RWPE1 (cell line): ENCODE measurements at places on chromosomes 7 and 10.

DNA sequence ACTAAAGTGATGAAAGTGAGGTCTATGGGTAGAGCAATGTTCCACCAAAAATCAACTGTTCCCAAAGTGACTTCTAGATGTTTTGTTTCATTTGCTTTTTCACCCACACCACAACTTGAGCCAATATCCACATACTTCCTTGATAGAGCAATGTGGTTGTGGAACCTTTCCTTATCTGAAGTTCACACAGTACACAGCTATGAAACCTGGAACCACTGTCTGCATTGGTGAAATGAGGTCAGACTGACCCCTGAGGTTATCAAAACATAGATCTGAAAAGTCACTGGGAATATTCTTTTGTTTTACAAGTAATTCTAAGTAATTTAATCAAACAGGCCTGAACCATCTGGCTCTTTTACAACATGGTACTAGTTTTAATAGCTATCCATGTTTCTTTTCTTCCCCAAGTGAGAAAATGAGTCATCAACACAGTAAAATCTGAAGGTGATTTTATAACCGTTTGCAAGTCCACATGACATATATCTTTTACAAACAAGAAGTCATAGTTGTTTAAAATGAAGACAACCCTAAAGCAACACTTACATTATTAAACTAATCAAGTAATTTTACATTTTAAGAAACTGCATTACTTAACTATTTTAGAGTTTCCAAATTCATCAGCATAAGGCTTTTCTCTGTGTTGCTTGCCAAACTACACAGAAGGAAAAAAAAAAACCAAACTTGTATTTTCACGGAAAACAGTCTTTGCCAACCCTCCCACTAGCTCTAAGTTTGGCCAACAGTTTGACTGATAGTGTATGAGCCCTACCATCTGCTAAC lies 80.3 kb downstream of the LRRC17 start:
- DNase-seq = peak; percentile 19

GRCh38 chr10:133132473-133133291 lies 27.3 kb upstream of the KNDC1 start:
- DNase-seq = no peak

DNA sequence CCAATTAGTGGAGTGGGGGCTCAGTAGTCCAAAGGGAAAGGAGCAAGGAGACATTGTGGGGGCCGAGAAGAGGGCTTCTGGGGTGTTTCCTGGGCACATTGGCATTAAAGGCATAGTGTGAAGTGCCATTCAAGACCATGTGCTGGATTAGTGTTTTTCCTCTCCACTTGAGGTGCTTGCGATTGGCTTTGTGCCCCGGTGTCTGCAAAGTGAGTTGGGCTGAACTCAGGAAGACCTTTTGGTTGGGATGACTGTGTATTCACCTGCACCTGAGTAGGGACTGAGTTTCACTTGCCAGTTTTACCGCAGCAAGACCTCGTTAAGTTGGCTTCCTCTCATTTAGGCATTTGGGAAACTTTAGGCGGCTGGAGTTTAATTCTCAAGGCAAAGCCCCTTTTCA lies 73.0 kb downstream of the TCF7L2 start:
- no peak for DNase-seq

- no peak for DNase-seq
Observed at GRCh38 chr7:154424350-154424749, 372.2 kb downstream of the DPP6 start.

GRCh38 chr7:71243736-71244410 lies 111.9 kb downstream of the GALNT17 start:
- no peak for DNase-seq

- DNase-seq = no peak
Observed at GRCh38 chr7:71615017-71615416, 483.1 kb downstream of the GALNT17 start.

DNA sequence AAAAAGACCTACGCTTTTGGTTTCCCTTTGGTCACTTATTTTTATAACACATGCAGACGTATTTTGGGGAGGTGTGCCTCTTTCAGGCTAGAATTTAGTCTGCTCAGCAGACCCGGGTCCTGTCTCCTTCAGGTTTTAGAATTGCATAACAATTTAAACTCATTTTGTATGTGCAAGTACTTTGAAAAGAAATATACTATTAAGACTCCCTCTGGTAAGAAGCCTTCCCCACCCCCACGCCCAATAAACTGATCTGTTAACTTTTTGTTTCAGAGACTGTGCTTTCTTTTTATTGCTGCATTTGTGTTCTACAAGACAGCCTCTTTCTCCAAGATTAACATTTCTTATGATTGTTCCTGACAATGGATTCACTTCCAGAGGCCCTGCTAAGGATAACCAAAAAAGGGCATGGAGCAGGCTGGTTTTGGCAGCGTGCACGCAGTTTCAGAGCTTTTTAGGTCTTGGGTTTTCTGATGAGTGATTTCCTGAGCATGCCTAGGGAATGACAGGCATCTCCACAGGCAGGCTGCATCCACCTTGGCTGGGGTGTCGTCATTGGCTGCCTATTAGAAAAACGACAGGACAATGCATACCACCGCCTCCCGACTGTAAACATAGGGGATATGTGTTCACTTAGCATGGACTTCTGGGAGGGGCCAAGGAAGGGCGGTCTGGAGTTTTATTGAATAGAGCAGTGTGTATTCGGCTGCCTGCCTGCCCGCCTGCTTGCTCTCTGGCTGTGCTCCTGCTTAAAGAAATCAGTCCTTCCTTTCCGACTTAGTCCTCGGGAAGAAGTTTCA lies at the start of gene CALD1:
TSS of gene CALD1 (plus strand) at position 694 of the 800 bp plus-strand sequence. CDS start 88,100 bp downstream, outside the sequence.
- peak; percentile 89 for DNase-seq

- DNase-seq = no peak
Observed at GRCh38 chr10:110499796-110500514, 2.2 kb downstream of the DUSP5 start.
